ENCODE measurements at places on chromosomes 1 and 21.
A peak's percentile ranks its signal among the peaks of the same experiment; 100 is the strongest.

DNA sequence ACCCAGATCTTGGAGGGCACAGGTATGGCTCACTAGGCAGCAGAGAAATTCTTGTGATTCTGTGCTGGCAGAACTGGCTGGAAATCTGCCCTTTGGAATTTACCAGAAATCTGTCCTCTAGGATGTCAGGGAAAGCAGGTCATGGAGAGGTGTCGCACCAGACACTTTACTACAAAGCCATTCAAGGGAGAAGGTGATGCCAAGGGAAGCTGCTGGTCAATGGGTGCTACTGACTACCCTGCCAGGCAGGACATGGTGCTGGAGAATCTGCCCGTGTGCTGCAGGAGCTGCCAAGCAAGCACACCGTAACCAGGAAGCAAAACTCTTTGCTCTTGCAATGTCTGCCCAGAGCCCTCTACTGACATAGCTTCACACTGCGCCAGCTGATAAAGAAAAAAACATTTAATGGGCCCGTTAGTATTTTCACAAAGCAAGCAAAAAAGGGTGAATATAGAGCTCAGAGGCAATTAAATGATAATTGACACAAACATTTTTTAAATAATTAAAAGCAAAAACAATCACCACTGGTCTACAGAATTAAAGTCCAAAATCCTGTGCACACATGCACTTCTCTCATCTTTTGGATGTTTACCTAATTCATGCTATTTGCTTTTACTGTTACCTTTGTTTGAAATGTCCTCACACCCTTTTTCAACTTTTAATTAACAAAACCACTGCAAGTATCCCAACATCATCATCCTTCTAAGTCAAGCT is 7.2 kb upstream of the FBXO28 start:
- DNase-seq: peak; percentile 52

DNA sequence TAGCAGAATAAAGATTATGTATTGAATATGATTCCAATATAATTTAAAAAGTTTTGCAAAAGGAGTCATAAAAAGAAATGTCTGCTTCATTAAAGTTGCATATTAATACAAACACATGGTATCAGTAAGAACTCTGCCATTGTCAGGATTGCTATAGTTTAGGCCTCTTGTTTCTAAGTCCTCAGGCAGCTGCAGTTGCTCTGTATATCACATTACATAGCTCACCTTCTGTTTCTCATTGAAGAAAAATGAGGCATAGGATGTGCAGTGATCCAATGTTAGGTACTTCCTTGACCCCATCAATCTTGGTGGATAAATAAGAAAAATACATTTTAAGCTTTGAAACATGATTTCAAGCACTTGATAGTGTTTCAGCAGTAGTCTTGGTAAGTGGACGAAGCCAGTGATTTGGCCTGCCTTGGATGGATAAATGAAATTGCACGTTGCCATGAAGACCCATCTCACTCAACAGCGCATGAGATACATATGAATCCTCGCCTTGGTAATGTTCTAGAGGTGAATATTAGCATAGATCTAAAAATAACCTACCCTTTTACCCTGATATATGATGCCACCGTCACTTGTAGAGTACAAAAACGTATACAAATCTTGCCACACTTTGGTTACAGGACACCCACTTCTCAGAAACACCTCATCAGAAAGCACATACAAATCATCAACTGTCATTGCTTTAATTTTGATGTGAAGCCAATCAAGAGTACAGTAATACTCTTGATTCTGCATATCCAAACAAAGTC is 25.3 kb downstream of the ZFYVE9 start:
- DNase-seq: no peak

DNA sequence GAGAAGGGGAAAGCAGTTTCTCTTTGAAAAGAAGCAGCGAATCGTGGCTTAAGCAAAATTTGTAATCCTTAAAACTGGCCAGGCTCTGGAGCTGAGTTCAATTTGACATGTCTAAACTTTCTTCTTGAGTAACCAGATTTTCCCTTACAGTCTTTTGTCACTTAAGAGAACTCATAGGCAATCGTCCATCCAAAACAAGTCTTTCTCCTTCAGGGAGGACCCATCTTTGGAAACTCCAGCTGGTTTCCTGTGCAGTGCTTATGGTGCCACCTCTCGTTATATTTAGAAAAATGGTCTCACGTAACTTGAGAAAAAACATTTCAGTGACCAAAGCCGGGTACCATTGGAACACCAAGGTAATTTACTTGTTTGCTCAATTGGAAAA is 1.8 kb upstream of the PTTG1IP start:
- DNase-seq: no peak

- no peak for DNase-seq
These were observed 287.5 kb upstream of the B3GALT2 start for GRCh38 chr1:193473932-193474331.

GRCh38 chr1:70745199-70745598 is 302.4 kb downstream of the PTGER3 start:
- no peak for DNase-seq

GRCh38 chr1:27306892-27307761 is 14.8 kb upstream of the TMEM222 start:
- no peak for DNase-seq

DNA sequence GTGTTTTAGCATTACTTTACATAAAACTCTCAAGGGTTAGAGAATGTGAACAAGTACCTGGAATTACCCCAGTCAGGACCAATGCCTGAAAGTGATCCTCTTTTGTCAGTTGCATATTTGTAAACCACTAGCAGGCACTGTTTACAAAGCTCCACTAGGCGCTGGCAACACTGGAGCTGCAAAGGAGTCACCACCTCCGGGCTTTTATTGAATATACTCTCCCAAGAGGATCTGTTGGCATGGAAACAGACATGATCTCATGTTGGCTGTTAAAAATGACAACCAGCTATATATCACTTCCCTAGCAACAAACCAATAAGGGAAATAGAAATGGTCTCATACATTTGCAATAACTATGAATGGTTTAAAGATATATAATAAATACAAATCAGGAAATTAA is 116.0 kb downstream of the TTLL7 start:
- peak; percentile 20 for DNase-seq

DNA sequence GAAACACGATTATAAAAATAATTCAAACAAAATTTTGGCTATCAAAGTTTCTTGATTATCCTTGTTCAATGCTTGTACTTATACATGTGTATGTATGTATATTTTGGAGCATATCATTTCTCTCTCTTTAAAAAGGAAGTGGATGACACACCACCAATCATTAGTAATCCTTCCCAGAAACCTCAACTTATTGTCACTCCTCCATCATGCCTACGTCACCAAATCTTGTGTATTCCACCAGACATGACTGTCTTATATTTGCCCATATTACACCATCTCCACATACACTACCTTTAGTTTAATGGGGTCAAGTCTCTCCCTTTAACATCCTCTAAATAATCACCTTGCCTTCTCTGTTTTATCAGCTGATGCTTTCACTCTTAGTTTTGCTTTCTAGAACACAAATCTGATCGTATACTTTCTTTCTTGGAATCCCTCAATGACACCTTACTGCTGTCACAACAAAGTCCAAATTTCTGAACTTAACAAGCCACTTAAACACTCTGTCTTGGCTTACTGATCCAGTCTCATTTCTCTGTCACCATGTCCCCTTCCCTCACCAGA is 124.0 kb downstream of the BRINP3 start:
- DNase-seq: no peak

DNA sequence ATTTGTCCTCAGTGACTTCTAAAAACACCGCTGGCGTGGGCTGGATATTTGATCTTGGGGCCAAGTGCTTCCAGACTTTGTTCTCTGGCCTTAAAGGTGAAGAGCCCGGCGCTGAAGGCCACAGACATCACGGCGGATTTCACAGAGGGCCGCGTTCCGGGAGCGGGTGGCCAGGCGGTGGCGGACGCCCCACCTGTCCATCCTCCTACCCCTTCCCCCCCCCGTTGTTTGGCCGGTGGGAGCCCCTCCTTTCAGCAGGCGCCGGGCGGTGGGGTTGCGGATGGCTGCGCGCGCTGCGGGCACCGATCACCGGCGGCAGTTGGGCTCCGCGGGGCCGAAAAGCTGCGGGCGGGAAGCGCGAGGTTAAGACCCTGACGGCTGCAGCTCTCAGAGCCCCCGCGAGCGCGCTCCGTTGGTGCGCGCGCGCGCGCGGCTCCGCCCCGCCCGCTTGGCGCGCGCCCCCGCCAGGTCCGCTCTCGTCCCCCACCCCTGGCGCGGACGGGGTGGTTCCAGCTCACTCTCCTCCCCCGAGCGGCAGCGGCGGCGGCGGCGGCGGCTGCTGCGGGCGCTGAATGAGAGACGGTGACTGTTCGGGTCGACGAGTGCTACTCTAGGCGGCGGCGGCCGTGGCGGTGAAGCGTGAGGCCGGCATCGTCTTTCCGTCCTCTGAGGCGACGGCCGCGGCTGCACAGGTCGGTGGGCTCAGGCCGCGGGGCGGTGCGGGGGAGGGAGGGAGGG is at the start of gene RALGPS2:
TSS of gene RALGPS2 (plus strand) at position 517 of the 738 bp plus-strand sequence. CDS start 51,521 bp downstream, outside the sequence.
- peak; percentile 64 for DNase-seq

- no peak for DNase-seq
These were observed 950 bp upstream of the LRP8 start for GRCh38 chr1:53328541-53329499.

DNA sequence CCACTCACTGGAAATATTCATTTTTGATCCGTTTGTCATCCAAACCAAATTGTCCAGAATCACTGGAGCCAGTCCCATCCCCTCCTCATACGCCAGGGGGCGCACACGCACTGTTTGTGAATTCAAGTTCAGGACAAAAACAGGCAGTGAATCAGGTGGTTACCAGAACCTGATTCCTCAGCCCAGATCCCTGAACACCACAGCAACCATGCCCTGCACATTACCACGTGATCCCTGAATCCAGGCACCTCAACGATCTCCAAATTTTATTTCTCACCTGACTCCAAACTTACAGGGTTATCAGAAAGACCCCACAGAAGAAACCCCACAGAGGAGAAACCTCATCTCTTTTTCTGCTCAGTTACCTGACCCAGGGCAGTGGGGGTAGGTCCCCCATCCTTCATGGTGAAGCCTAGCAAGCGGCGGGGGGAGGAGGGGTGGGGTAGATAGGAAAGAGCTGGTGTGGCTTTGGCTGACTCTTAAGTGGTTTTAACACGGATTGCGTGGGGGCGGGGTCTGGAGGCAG is 1.4 kb upstream of the PTPRF start:
- peak; percentile 80 for DNase-seq

- DNase-seq: no peak
These were observed 49.0 kb downstream of the SCCPDH start for GRCh38 chr1:246773213-246773641.

DNA sequence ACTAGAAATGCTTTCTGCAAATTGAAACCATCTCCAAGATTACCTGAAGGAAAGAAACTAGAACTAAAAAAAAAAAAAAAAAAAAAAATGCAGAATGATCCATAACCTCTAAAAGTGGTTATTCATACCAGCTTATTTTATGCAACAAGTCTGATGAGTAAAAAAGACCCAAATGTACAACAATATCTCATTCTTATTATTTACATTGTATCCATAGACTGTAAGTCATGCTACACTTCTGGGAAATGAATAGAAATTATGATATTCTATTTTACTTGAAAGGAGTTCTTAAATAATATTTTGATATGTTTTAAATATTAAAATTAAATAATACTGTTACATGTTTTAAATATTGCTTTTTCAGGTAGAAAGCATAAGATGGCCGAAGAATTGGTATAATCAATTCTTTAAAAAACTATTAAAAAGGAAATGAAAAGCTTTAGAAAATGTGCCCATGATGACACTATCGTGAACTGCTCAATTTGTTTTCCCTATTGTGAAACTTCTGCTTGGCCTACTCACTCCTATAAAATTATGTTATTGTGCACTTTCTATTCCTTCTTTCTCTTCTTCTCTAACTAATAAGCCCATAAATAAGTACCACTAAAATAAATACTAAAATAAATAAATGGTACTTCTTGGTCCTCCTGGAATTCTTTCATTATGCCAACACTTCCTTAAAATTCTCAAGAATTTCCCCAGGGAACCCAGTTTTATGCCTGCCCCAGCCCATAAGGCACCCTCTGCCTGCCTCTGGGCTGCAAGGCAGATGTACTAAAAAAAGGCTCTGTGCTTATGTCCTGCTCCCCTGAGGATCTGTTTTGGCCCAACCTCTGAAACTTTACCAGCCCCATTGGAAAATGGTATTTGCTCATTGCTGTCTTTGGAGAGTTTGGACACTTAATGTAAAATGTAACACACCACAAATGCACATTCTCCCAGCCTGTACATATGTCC is 18.1 kb downstream of the SAMSN1 start:
- no peak for DNase-seq
